Fibroblast of skin of left biceps (primary cell): ENCODE measurements at places on chromosomes 7 and 10.

GRCh38 chr7:22025983-22026382, 80.3 kb upstream of the CDCA7L start:
- no peak for DNase-seq

GRCh38 chr10:35608328-35608672, 3.2 kb downstream of the GJD4 start:
- no peak for DNase-seq

- DNase-seq: no peak
Observed at GRCh38 chr7:106127984-106128780, 16.1 kb upstream of the SYPL1 start.

GRCh38 chr7:107025449-107026103, 18.9 kb upstream of the PRKAR2B start:
- no peak for DNase-seq

GRCh38 chr10:96967847-96968246, 135.7 kb downstream of the LCOR start:
- no peak for DNase-seq

GRCh38 chr7:29359482-29360093, 165.0 kb downstream of the CHN2 start:
- no peak for DNase-seq

DNA sequence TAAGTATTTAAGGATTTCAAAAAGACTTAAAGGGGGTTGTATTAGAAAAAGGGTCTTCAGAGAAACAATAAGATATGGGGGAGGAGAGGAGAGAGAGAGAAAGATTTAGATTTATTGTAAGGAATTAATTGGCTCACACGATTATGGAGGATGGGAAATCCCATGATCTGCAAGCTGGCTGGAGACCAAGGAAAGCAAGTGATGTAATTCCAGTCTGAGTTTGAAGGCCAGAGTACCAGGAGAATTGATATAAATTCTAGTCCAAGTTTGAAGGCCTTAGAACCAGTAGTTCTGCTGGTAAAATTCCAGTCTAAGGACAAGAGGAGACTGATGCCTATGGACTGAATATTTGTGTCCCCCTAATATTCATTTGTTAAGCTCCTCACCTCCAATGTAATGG, 20.6 kb upstream of the SLC13A1 start:
- DNase-seq: no peak

DNA sequence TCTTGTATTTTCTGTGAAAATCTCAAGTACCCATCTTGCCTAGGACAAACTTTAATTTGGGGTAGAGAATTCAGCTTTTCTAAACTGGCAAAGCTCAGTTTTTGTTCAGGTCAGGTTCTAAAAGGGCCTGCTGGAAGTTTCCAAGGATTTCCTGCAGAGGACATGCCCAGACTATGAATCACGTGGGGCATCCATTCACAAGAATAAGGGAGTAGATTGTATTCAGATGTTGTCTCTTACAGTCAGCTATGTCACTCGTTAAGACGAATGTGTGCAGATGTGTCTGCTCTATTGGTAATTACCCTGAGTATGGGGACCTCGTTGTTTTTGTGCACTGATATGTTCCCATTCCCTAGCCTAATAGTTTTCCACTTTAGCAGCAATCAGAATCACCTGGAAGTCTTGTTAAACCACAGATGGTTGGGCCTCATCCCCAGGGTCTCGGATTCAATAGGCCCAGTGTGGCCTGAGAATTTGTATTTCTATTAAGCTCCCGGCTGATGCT, 81.0 kb upstream of the ITPRID1 start:
- DNase-seq: no peak
